Activated CD4-positive, alpha-beta memory T cell treated with anti-CD3 and anti-CD28 coated beads, Interleukin-2, amount 10 ng/mL, durations not matched to agents 7 days and 5 days (primary cell): ENCODE measurements at places on chromosomes 1 and 21.

DNA sequence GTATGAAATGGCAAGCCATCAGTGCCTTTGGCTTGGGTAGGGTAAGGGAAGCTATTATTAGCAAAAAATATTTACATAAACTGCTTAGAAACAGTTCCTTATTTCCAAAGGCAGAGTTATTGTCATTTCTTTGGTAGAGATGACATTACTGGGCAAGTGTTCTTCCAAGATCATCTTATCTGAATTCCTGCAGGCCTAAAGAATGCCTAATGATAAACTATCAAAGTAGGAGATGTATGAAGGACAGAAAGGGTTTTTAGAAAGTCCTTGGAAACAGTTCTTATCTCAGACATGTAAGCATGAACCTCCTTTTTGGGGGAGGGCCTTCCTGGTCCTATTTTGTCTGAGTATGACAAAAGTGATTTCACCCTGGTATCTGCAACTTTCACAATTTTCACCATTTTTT lies 5.1 kb upstream of the FRRS1 start:
- DNase-seq, result no peak

GRCh38 chr21:41256771-41257702 lies 59.6 kb upstream of the FAM3B start:
- no peak for DNase-seq

GRCh38 chr1:32327204-32327603 lies 8.8 kb downstream of the MARCKSL1 start:
- no peak for DNase-seq

DNA sequence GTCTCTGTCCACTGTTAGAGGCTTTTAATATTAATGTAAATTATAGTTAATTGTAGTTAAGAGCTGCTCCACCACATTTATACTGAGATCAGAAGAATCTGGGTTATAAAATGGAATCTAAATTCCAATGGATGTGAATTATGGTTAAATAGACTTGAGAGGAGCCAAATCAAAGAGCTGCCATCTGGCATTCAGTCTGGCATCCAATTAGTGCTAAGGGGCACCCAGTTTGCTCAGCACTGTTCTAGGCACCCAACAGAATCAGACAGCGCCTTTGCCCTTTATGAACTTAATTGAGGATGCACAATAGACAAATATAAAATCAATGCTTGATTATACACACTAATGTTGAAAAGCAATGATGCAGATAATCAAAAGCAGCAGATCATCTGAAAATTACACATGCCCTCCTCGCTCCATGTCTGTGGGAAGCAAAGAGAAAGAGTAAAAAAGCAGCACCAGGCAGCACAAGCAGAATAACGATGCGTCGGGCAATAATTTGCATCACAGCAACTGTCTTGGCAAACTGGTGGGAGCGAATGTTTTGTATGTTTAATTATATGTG lies 310.1 kb downstream of the BRINP2 start:
- DNase-seq, result no peak

- no peak for DNase-seq
Measured at GRCh38 chr1:41631154-41631553, 146.7 kb upstream of the EDN2 start.

DNA sequence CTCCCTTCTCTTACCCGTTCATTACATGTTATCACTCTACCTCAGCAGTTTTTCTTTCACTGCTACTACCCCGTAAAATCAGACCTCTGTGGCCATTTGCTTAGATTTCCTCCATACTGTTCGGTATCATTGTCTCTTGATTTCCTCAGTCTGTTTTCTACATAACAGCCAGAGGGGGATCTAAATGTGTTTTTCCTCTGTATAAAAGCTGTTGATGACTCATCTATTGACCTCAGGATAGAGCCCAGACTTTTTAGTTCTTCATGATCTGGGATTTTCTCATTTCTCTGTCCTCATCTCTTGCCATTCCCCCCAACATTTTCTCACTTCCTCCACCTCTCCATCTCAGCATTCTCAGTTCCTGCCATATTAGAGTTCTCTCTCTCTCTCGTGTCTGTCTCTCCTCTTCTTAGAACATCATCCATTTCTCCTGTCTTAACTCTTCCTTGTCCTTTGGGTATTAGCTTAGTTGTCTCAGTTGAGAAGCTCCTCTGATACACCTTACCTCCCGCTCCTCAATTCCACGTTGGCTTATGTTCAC lies 10.5 kb downstream of the OTUD3 start:
- no peak for DNase-seq

- DNase-seq, result no peak
Measured at GRCh38 chr1:206496131-206496793, 11.1 kb upstream of the RASSF5 start.

DNA sequence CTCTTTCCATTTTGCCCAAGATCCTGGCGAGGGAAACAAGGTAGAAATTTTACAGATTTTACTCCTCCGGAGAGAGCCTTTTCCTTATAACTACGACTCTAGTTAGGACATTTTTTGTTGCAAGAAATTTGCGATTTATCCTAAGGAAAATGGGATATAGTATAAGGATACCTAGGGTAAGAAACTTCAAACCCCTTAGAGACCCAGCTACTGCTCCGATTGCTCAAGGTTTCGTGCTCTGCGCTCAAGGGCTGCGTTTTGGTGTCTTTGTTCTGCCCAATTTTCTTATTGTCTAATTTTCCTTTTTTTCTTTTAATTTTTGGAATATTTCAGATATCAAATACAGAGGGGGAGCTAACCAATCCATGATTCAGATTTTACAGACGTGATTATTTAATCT lies 1.5 kb downstream of the TTC3 start:
- DNase-seq, result no peak

- no peak for DNase-seq
Measured at GRCh38 chr1:234862944-234863515, 253.1 kb upstream of the IRF2BP2 start.

- no peak for DNase-seq
Measured at GRCh38 chr1:48695161-48695560, 81.5 kb downstream of the BEND5 start.

- DNase-seq, result no peak
Measured at GRCh38 chr1:7703321-7704213, 67.5 kb upstream of the VAMP3 start.

DNA sequence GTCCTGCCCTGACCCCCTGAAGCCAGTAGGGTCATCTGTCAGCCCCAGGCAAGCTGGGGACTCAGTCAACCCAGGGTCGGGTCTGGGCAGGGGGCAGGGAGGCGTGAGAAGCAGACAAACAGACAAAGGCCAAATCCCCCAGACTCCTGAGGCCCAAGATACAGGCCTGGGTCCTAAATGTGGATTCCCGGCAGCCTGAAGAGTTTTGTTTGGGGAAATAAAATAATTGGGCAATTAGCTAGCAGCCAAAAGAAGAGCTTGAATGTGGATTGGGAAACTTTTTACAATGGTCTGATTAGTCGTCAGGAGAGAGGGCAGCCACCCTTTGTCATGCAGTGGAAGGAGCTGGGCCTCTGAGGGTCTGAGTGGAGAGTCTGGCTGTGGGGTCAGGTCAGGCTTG lies 4.5 kb upstream of the LEFTY2 start:
- DNase-seq, result no peak
